ENCODE measurements at places on chromosomes 2 and 18.

DNA sequence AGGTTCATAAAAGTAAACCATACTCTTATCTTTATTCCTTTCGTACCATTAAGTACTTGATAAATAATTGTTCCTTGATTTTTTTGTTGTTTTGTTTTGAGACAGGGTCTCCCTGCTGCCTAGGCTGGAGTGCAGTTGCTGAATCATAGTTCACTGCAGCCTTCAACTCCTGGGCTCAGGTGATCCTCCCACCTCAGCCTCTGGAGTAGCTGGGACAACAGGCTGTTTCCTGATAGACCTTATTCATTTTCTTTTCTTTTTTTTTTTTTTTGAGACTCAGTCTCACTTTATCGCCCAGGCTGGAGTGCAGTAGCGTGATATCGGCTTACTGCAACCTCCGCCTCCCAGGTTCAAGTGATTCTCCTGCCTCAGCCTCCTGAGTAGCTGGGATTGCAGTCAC is 5.5 kb downstream of the KCNG3 start:
- no peak for DNase-seq

DNA sequence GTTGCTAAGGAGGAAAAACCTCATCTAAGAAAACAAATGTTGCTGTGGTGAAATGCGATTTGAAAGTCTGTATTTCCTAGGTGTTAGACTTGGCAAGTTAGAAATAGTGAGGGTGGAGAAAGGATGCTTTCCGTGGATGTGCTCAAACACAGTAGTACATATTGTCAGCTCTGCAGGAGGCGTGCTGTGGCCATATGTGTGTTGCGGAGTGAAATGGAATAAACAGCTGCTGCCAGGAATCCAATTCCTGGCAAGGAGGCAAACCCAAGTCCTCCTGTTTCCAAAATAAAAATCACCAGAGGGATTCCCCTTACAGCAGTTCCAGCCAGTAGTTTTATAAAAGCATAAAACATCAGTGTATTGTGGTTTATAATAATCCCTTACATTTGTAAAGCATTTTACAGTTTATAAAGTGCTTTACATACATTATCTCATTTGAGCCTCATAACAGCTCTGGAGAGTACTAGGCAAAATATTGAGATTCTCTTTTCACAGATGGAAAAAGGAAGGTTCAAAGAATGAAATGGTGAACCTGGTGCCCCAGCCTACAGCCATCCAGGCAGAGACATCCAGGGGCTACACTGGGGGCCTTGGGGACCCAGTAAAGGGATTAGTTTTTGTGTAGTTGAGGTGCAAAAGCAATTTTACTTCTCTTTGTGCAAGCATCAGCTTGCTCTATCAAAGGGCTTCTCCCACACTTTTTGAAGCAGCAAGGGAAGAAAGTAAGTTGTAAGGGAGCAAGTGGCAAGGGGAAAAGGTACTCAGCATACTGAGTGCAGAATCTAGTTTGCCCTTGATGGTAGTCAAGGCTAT is 206.0 kb downstream of the AGPS start:
- DNase-seq, result no peak

- no peak for DNase-seq
Observed at GRCh38 chr2:42293019-42293418, 68.0 kb downstream of the COX7A2L start.

GRCh38 chr2:63050334-63051041 is at the start of gene OTX1:
Gene OTX1 (plus strand): TSS chr2:63050830. CDS start chr2:63052991, 2,161 bp downstream.
- DNase-seq, result no peak

DNA sequence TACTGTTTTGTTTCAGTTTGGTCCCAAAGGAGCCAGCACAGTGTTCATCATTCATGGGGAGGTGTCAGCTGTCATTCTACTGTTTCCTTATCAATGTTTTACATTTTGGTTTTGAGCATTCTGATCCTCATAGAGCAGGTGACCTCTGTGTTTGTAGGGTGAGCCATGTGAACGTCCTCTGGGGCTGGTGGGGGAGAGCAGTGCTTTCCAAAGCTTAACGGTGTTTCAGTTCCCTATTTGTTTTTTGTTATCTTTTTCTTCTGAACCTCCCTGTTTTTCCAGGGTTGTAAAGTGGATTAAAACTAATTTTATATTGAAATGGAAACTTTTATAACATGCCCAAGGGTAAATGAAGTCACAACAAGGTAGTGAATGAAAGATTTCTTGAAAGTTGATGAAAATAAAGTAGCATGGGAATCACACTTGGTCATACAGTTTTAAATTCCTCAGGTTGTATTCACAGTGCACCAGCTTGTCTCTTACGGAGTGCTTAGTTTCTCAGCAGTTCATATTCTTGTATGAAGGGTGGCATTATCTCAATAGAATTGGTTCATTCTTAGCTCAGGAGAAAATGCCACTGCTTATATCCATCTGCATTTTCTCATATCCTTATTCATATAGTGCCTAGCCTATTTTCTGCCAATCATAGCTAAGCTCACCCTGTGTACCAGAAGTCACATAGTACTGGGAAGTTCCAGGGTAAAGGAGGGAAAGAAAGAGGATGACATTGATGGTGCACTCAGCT is 54.5 kb downstream of the MAP4K4 start:
- DNase-seq, result no peak

All from central memory CD4-positive, alpha-beta T cell (primary cell).